ENCODE measurements at places on chromosomes 2 and 18.

DNA sequence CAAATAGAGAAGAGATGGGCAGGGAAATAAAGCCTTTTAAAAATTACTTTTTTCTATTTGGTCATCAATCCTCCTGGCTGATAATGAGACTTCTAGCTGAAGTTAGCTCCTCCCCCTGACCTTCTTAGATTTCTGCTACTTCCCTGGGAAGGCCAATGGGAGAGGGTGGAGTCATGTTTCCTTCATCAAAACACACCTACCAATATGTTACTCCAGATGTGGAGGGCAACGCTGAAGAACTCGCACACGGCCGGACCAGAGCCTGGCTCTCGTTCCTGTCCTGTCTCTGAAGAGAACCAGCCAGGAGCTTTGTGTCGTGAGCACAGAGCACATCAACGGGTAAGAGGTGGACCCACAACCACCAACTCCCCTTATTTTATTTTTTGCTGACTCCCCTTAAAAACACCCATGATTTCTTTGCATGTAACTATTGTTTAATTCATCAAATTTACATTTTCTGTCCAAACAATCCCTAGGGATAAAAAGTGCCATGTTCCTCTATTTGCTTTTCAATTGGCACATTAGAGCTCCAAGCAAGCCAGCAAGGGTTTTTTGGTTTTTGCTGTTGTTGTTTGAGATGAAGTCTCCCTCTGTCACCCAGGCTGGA is 94.9 kb downstream of the ADD2 start:
- DNase-seq: no peak

DNA sequence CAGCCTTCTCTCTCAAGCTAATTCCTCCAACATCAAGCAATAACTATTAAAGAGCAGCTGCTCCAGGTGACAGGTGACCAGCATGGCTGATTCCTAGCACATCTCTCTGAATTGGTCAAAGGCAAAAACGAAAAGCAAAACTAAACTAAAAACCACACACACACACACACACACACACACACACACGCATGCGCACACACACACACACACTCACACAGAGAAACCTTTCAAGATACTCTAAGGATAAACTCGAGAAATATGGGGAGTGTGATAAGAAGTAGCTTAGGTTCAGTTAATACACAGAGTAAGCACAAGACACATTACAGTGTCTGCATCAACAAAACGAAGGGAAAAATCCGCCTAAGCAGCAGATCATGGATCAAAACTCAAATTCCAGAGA is 74.5 kb upstream of the FZD7 start:
- no peak for DNase-seq

GRCh38 chr18:79597831-79598632 is 81.6 kb upstream of the CTDP1 start:
- DNase-seq: no peak

DNA sequence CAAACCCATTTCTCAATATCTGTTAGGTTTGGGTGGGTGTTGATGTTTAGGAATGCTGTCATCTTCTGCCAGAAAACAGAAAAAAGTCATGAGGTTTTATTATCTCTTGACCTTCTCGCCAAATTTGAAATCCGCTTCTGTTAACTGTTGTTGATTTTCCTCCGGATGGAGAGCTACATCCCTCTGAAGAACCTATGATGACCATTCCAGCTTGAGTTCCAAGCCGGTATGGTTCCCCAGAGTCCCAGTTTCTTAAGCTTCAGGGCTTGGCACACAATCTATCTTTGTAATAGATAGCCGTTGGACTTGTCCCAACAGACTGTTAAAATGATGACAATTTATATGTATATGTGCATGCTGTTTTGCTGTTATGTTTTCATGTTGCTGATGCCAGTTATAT is 1201.0 kb downstream of the LRP1B start:
- DNase-seq: no peak

DNA sequence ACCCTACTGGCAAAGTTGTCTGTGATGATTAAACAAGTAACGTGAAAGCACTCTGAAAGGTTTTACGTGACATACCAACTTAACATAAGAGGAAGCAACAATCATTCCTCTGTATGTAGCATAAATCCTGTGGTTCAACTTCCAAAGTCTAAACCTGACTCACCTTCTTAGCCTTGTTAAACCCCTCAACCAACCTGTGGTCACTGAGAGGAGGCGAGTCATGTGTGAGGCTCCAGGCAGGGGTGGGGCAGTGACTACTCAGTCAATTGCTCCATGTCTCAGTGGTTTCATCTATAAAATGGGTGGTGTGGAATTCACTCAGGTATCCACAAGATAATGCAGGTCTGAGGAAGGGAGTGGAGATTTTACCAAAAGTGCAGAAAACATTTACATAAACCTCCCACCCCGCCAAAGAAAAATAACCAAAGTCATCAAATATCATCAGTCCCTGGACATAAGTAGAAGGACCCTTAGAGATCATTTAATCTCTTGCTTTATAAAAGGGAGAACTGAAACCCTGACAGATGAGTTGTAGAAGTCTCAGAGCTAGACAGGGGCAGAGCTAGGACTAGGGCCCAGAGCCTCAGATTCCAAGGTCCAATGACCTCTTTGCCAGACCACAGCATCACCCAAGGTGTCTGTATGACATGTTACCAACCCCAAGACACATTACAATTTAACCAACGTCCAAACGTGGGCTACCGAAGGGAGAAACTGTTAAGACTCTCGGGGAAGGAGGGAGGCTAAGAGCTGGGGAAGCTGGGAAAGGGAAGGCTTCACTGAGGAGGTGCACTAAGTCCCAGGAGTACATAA is 3.7 kb upstream of the PCBP1 start:
- DNase-seq: no peak

DNA sequence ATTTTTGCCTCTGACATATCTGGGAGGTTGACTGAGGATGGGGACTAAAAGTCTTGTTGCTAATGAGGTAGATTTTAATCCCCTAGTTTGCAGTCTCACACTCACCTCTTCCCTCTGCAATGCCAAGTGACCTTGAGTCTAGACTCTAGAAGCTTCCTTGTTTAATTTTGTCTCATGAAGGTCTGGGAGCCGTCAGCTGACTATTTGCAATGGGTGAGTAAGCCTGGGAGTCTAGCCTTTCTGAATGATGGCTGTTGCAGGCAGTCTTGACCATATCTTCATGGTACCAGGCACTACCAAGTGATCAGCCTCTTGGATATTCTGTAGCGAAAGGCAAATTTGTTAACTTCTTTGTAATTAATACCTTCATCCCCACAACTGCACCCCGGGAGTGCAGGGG is 61.2 kb downstream of the ARHGAP15 start:
- DNase-seq: no peak

GRCh38 chr2:45391866-45392265 is 219.2 kb downstream of the SRBD1 start:
- DNase-seq: no peak

GRCh38 chr18:34803877-34804400 is 93.8 kb downstream of the DTNA start:
- DNase-seq: no peak

DNA sequence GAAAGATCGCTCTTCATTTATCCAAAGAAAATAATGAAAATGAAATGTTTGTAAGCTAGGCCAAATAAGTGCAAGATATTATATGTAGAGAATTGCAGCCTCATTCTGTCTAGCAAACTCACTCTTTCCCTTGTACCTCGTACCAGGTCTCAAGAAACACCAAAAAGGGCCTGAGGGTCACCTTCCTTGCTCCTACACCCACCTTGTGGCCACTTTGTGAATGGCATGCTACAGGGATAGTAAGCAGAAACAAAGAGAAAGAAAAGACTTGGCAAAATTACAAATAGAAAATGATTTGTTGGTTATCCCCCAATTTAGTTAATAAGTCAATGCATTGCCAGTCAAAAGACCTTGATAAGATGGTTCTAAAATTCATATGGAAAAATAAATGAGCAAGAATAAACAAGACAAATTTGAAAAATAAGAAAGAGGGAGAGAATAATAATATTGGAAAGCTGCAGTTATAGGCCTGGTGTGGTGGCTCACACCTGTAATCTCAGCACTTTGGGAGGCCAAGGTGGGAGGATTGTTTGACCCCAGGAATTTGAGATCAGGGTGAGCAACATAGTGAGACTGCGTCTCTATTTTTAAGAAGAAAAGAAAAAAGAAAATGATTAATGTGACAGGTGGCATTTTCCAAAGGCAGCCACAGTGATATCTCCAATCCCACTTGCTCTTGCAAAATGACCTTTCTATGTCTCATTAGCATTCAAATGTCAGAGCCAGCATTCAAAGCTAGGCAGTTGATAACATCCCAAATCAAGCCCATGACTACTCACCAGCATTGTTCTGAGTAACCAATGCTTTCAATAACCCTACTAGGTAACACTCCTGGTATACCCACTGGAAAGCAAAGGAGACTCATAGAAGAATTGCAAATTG is 38.8 kb upstream of the BMP10 start:
- peak; percentile 82 for DNase-seq

GRCh38 chr2:182301093-182301492 is 125.7 kb downstream of the PDE1A start:
- peak; percentile 21 for DNase-seq

DNA sequence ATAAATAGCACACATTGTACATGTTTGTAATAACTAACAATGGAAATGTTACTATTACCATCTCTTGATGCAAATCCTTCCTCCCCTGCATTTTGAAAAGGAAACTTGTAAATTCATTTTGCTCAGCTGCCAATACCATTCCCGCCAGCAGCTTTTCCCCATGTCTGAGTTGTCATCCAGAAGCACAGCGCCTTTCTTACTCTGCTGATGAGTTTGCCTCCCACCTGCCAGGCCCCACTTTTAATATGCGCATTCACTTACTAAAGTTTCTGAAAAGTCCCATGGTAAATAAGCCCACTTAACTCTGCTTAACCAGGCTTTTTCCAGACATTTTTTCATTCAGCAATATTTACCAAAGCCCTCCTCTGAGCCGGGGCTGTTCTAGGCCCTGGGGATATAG is 3.9 kb downstream of the CHST10 start:
- no peak for DNase-seq

GRCh38 chr2:132496555-132496954 is 80.0 kb downstream of the GPR39 start:
- DNase-seq: no peak

DNA sequence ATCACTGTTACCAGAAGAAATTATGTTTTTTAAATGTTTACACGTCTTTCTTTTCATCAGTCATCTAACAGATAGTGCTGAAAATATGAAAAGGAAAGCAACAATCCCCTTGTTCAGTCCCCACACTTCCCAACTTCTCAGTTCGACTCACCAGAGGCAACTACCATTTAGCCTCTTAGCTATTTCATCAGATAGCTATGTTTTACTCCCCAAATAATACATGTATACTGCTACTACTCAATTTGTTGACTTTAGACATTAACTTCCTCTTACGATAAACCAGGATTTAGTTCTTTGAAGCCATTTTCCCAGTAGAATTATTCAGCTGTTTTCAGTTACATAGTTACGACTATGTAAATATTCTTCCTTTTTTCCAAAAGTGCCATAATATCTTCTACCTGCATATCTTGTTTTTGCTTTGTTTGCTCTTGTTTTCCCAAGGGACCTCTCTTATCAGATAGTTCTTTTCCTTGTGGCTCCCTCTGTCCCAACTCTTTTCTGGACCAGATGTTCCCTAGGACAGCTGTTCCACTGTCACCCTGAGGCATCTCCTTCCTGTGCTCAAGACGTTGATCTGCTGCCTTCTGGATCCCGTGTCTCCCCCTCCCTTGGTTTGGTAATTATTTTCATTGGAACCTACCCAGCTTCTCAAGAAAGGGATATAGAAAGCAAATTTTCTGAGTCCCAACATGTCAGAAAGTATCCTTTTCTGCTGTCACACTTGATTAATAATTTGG is 289.3 kb upstream of the TANK start:
- DNase-seq: no peak

DNA sequence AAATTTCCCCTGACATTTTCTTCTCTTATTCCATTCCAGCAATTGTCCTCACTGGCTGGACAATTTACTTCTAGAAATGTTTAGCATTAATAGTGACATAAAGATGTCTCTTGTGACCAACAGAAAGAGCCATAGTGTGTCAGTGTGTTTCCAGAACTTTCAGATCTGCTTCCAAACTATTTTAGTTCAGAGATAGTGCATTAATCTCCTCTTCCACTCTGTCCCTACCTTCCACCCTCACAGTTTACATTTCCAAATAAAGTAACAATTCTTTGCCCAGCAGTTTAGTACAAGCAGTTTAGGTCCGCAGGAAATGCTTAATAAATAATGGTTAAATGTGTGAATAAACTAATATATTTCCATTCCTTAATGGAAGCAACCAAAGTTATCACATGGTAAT is 24.5 kb upstream of the RAPGEF4 start:
- no peak for DNase-seq

- no peak for DNase-seq
Measured at GRCh38 chr2:156852210-156852609, 405.3 kb upstream of the GALNT5 start.

GRCh38 chr2:174076040-174076439 is 110.9 kb upstream of the SP3 start:
- no peak for DNase-seq

- DNase-seq: no peak
Measured at GRCh38 chr2:232892843-232893242, 22.8 kb downstream of the SNORC start.

- DNase-seq: no peak
Measured at GRCh38 chr2:109695290-109695689, 81.1 kb downstream of the SOWAHC start.

DNA sequence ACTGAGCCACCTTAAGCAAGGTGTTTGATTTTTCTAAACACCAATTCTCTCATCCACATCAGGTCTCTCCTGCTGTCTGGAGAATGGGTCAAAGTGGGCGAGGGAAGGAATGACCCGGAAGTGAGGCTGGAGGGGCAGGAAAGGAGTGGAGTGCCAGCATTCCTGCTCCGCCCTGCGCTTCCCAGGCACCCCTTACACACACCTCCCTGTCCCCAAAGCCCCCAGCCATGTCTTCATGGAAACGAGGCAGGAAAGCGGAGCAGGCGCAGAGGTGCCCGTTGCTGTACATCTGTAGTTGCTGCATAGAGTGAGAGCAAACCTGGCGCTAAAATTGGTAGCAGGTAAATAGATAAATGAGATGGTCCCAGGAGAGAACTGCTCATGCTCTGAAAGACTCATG is 27.2 kb upstream of the NT5DC4 start:
- no peak for DNase-seq

DNA sequence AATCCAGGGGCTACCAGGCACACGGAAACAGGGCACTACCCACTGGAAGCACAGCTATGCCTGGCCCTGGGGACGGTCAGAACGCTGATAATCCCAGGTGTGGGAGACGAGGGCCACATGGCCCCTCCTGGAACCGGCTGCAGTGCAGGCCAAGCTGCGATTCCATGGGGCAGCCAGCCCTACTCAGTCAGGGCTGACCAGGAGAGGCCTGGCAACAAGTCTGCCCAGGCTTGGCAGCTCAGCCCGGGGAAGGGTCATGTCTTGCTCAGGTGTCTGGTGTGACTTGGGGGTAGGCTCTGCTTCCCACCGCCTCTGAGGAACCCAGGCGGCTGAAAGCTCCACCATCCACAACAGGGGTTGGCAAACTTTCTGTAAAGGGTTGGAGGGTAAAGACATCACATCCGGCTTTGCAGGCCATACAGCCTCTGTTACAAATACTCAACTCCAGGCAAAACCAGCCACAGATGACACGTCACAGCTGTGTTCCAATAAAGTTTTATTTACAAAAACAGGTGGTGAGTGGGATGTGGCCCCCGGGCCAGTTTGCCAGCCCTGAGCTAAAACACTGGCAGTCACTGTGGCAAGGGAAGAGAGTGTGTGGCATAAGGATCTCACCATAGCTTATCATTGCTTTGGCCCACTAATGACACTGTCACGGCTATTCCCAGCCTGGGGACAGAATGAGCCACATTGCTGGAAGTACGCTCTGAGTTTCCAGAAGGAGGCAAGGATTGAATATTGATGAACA is 85.2 kb downstream of the NDUFA10 start:
- no peak for DNase-seq

GRCh38 chr18:55878224-55878623 is 290.2 kb upstream of the TCF4 start:
- no peak for DNase-seq

Data from endothelial cell of umbilical vein (primary cell).